PC-3 (cell line): ENCODE measurements at places on chromosomes 7 and 10. TPM values are rescaled to one million over a fixed set of nuclear protein-coding genes. Genes with fewer than 3 reads are reported as not detected.

Gene SPRN
- total RNA-seq = not detected in 2 replicates

DNA sequence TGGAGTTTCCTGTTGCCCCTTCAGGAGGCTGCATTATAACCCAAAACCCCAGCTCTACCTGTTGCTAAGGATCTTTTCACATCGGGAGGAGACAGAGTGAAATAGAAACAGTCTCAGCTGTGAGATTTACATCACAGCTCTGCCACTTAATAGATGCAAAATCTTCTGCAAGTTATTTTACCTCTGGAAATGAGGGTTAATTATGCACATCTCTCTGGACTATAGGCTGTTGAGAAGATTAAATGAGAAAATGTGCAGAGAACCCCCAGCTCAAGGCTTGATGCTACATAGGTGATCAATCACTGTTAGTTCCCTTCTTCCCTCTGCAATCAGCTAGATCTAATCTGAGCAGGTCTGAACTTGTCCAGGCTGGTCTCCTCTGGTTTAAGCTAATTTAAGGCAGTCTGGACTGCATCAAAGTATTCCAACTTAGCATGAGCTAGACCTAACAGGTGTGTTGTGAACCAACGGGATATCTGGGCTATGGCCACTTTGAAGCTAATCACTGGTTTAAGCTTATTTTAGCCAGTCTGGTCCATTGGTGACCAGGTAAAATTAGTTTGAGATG lies 8.9 kb upstream of the LRRC18 start:
- no peak for DNase-seq

Gene ANKRD30A
- 0.12 and 0.15 TPM in 2 replicates for total RNA-seq

DNA sequence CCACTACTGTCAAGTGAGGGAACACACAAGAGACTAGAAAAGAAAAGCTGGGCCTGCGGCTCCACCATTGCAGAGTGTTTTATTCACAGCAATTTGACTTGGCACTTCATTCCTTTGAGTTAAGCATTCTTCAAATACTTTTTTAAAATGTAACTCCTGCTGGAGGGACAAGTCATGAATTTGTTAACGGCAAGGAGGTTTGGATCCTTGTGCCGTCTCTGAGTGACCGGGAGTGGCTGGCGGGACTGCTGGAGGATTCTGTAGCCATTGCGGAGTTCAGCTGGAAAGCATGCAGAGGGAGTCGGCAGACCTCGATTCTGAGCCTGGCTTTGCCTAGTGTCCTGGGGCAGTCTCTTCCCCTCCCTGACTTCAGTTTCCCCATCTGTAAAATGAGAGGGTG lies 9.8 kb downstream of the HSPA12A start:
- no peak for DNase-seq

GRCh38 chr10:76399226-76399625 lies 967.8 kb downstream of the LRMDA start:
- no peak for DNase-seq

Gene SMURF1
- 30.2 and 32.3 TPM in 2 replicates for total RNA-seq

DNA sequence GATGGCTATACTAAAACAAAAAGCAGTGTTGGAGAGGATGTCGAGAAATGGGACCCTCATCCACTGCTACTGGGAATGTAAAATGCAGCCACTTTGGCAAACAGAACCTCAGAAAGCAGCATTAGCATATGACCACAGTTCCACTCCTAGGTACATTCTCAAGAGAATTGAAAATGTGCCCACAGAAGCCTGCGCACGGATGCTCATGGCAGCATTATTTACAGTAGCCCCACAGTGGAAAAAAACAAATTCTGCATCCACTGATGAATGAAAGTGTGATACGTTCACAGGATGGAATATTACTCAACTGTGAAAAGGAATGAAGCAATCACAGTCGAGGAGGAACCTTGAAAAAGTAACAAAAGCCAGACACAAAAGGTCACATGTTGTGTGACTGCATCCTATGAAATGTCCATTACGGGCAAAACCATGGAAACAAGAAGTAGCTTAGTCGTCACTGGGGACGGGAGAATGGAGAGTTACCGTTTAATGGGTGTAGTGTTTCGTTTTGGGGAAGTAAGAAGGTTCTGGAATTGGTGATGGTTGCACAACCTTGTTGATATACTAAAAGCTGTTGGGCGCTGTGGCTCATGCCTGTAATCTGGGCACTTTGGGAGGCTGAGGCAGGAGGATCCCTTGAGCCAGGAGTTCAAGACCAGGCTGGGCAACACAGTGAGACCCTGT lies 2.5 kb upstream of the UPK3B start:
- no peak for DNase-seq

GRCh38 chr7:48140001-48140681 lies 31.1 kb upstream of the ABCA13 start:
- DNase-seq = peak; percentile 77

DNA sequence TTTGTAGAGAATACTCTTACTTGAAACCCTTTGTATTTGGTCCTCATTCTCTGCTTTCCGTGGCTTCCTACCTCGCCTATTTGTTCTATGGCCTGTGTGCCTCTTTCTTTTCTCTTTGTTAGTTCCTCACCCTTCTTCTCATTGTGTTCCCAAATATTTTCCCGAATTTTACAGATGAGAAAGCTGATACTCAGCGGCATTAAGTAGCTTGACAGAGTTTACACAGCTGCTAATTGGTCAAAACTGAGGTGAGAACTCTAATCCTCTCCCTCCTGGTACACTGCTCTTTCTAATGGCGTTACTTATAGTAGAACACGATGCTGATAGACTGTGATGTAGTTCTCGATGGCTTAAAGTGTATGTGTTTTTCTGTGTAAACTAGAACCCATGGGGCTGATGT lies 80.7 kb upstream of the HDAC9 start:
- DNase-seq = no peak

GRCh38 chr7:16770657-16771329 lies 17.2 kb downstream of the TSPAN13 start:
- DNase-seq = no peak

GRCh38 chr7:151244196-151244840 lies 4.2 kb downstream of the SMARCD3 start:
- peak; percentile 41 for DNase-seq

Gene GPRIN2
- 3.1 and 5.8 TPM in 2 replicates for total RNA-seq

Gene HUS1
- 15.3 and 23.2 TPM in 2 replicates for total RNA-seq

Gene RAB19
- total RNA-seq = 0.52 and 1.3 TPM in 2 replicates

Gene HSPA12A
- 1.8 and 3.1 TPM in 2 replicates for total RNA-seq

Gene ZNF775
- 3.7 and 4.7 TPM in 2 replicates for total RNA-seq

- DNase-seq = no peak
Observed at GRCh38 chr7:25126751-25127150, 1.7 kb upstream of the CYCS start.

GRCh38 chr7:142855756-142856564 lies 1.1 kb downstream of the EPHB6 start:
- no peak for DNase-seq

GRCh38 chr10:58201704-58202103 lies 66.0 kb downstream of the IPMK start:
- no peak for DNase-seq

- no peak for DNase-seq
Observed at GRCh38 chr7:40303996-40304395, 169.2 kb downstream of the SUGCT start.

DNA sequence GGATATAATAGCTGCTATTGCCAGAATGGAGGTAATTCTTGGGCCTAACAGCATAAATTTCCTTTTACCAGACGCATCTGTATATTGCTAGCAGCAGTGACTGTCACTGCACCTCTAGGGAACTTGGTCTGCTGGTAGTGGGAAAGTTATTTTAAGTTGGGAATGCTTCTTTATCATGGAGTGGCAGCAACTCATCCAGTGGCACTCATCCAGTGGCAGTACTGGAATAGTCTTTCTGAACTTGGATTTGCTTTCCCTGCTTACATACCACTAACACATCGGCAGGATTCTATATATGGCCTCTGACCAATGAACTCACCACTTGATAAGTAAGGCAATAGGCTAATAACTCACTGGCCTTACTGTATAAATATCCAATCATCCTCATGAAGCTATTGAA lies 22.0 kb upstream of the ICA1 start:
- DNase-seq = no peak

Gene INA
- total RNA-seq = not detected in 2 replicates

DNA sequence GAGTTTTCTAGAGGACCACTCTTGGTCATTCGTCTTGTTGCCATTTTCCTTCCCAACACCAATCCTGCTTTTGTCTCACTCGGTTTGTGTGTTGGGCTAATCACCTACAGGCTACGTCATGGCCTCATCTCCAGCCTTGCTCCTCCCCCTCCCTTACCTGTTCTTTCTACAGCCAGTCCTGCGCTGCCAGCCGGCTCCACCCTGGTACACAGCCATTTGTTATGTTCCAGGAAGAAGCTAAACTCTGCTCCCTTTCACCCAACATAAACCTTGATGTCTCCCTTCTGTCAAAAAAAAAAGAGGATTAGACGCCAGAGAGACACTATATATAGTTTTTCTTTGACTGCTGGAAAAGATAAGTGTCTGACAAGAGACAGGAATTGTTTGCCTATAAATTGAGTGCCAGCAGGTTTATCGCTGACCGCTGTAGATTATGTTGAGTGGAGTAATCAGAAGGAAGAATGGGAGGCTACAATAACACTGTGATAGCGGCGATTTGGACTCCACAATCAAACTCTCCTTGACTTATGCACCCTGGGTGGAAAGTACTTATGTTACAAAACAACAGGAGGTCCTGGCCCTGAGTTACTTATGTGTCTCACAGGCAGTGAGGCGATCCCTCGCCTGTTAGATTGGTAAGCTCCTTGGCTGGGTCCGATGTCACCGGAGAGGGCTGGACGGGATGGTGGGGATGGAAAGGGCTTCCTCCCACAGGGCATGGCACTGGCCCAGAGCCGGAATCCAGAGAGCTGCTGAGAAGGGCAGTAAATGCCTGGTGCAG lies 171.3 kb upstream of the BMPER start:
- no peak for DNase-seq

DNA sequence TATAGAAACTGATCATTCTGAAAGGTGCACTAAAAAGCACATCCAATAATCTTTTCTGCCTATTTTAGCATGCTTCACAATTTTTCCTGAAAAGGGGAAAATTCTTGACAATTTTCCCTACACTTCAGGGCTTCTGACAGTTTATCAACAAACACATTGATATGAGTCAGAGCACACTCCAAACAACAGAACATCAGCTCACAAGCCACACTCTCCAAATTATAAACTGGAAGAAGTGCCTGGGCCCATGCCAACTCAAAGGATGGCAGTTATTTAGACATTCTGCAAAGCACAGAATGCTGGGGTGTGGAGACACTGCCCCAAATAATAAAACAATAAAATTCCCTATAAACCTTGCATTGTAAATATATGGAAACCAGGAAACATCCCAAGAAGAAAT lies 90.8 kb downstream of the ELAPOR2 start:
- DNase-seq = peak; percentile 22

- DNase-seq = no peak
Observed at GRCh38 chr7:153444641-153445040, 607.6 kb upstream of the DPP6 start.

GRCh38 chr10:131971591-131971990 lies 10.1 kb downstream of the BNIP3 start:
- no peak for DNase-seq

DNA sequence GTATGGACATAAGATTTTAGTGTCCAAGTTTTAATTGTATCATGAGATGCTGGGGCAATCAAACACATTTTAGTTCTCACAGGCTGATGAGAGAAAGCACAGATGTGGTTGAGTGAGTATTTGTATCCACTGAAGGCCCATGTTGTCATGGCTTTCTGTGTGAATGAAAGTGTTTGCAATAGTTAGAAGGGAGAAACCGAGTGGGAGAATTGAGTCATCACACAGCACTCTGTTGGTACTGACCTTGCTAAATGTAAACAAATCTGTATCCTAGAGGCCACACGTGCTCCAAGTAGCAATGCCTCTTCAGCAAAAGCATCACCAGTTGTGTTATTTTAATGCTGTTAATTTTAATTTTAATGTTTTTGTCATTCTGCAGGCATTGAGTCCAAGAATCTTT lies 121.2 kb downstream of the EMX2 start:
- DNase-seq = peak; percentile 67

GRCh38 chr10:86668297-86669165 lies at the start of gene LDB3:
LDB3 (plus strand) TSS chr10:86668511; CDS start chr10:86668692, 181 bp downstream.
- peak; percentile 75 for DNase-seq

Gene SLK
- total RNA-seq = 17.3 and 20.2 TPM in 2 replicates
